Substantia nigra (tissue), 51 donors: ENCODE measurements at places on chromosomes 1 and 21.

GRCh38 chr1:147726168-147726567 is 34.2 kb downstream of the GJA5 start:
- DNase-seq: no peak

- no peak for DNase-seq
Observed at GRCh38 chr1:109254621-109255096, 5.3 kb downstream of the CELSR2 start.

DNA sequence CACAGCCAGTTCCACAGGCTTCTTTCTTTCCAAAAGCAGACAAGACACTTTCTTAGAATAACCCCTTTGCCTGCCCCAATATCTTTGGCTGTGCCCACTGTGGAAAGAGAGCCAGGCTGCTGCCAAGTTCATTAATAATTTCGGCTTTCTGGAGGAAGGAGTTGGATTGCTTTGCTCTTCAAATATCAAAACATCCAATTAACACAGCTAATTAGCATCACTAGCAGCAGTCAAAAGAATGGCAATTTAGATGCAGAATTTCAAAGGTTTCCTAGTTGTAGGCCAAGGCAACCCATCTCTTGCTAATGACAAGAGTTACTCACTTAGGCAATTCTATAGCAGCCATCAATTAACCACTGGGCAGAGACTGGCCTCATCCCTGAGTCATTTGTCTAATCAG is 91.0 kb upstream of the SPATA6 start:
- no peak for DNase-seq

DNA sequence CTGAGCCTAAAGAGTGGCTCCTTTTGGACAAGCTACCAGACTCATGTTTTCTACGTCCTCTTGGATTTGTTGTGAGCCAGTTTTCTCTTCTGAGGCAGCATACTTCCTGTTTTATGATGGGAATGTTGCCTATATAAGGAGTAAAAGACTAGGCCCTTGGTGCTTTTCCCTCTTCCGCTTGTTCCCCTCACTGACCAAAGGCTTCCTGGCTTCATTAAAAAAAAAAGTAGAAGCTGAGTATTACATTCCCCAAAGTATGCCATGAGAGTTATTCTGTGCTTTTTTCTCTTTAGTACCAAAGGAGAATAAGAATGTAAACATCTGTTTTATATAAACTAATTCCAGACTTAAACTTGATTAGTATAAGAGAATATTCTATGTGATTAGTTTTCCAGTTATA is 6.5 kb upstream of the HMCN1 start:
- DNase-seq: no peak

DNA sequence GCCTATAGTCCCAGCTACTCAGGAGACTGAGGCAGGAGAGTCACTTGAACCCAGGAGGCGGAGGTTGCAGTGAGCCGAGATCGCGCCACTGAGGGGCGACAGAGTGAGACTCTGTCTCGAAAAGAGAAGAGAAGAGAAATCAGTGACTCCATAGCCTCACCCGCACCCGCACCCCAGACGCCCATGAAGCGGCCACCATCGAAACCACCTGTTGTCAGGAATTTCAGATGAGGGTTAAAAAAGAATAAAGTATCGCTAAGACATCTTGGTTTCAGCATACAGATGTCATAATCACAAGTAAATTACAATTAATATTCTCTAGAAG is 47.4 kb downstream of the NPHP4 start:
- no peak for DNase-seq

DNA sequence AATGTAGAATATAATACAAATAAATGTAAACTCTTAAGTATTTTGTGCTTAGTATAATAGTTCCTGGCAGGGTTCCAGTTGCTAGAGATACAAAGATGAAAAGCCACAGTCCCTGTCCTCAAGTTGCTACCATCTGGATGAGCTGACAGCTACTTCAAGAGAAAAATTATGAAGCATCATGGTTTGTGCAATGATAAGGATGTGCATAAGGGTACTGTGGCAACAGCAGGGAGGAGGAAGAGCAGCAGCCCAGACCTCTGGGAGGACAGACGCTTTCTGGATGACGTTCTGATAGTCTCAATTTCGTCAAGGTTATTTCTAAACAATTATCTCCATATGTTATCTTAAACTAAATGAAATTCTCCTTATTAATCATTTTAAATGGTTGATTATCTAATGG is 198.9 kb downstream of the NTNG1 start:
- DNase-seq: no peak

DNA sequence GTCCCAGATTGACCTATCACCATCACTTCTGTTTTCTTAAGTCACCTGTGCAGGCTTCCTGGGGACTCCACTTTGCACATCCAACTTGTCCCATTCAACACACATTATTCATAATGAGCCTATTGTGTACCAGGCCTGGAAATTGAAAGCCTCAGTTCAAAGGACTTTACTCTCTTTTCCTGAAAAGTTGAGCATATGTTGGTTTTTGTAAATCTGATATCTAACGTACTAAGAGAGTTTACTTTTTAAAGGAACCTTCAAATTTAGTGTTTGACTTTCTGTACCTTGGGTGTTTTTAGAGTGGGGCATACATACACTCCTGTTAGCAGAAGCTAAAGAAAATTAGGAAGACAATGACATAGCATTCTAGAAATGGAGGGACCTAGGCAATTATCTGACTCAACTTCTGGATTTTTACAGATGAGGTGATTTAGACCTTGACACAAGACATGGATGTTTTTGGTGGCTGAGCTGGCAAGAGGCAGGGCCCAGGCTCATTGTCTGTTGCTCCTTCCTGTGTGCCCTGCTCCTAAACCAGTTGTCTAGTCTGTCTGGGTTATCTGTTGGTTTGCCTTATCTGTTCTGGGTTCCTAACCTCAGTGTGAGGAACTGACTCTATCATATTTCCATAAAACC is 336.5 kb downstream of the RPS6KC1 start:
- DNase-seq: no peak

DNA sequence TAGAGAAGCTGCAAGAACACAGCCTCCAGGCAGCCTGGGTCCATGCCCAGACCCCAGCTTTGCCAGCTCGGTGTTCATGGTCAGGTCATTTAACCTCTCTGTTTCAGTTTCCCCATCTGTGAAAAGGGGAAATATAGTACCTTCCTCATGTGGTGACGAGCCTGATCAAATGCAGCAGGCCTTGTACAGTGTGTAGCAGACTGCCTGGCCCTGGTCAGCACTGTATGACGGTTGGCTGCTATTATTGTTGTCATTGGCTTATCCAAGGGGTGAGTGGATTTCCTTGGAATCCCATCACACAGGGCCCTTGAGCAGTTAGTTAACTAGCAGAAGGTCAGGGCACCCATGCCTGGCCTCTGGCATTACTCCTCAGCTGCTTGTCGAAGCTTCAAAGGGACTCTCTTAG is 6.6 kb upstream of the TMEM51 start:
- DNase-seq: no peak

GRCh38 chr1:3654549-3655281 is 2.4 kb downstream of the TP73 start:
- DNase-seq: no peak

DNA sequence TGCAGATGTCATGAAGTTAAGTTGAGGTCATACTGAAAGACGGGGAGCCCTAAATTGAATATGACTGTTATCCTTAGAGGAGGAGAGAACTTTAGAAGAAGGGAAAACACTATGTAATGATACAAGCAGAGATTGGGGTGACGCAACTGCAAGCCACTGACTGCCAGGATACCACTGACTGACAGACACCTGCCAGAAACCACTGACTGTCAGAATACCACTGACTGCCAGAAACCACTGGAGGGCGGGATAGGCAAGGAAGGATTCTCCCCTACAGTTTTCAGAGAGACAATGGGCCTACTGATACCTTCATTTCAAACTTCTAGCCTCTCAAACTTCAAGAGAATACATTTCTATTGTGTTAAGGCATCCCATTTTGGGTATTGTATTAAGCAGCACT is 388.7 kb downstream of the USH2A start:
- no peak for DNase-seq

- DNase-seq: no peak
Observed at GRCh38 chr1:35851132-35851869, 31.7 kb upstream of the AGO1 start.

GRCh38 chr1:68473060-68473459 is 23.3 kb upstream of the RPE65 start:
- no peak for DNase-seq
